ENCODE measurements at places on chromosomes 16 and 17.

DNA sequence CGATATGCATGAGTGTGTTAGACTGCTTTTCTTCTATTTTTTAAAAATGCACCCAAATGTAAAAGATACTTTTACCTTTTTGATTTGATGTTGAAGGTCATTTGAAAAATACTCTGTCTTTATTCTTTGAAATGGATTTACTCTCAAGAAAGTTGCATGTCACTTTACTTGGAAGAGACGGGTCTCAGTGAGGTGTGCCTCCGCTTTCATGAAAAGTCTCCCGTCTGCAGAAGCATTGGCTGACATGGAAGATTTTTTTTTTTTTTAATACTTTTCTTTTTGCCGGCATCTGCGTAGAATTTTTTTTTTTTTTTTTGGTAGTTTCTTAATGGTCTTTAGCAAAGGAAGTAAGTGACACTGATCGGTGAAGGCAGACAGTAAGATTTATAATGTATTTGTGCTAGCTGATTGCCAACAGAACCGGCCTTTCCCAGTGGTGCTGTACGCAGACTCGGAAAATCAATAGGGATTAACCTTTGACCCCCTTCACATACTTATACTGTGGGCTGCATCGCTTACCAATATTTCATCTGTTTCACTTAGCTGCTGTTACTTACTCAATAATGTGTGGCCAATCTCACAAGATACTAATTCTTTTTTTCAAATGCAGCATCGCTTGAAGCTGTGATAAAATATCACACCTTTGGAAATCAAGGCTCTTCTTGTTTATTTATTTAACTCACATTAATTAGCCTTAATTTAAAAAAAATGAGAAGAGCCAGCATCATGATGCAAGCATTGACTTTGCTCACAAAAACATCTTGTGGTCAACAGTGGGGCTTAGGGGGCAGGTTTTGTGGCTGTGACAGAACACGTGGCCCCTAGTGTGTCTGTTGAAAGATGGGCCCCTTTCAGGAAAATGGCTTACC lies 383.9 kb downstream of the WWOX start:
- no peak for DNase-seq

DNA sequence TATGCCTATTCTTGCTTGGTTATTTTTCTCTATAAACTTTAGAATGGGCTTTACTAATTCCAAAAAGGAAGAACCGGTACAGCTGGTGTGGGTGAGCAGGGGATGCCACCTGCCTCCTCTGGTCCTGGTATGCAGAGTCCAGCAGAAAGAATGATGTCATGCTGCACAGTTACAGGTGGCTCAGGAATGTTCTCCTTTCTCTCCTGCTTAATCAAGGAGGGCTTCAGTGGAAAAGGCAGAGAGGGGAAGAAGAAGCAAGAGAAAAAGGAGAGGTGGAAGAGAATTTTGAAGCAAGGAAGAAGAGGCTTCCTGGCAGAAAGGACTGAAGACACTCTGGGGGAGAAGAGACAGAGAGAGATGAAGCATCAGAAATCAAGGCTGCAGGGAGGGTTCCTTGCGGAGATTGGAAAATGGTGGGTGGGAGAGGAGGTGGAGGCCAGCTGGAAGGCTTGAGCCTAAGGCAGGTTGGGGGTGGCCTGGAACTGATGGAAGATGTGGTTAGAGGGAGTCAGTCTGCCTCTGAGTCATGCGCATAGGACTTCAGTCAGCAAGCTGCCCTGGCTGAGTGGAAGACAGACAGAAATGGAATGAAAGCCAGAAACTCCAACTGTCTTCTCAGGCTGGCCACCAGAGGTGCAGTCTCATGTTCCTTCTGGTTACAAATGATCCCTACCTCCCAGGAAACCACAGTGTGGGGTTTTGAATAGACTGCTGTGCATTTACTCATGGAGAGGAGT lies 64.6 kb upstream of the CRHR1 start:
- no peak for DNase-seq

- DNase-seq = no peak
Measured at GRCh38 chr16:88487920-88488851, 35.1 kb downstream of the ZFPM1 start.

DNA sequence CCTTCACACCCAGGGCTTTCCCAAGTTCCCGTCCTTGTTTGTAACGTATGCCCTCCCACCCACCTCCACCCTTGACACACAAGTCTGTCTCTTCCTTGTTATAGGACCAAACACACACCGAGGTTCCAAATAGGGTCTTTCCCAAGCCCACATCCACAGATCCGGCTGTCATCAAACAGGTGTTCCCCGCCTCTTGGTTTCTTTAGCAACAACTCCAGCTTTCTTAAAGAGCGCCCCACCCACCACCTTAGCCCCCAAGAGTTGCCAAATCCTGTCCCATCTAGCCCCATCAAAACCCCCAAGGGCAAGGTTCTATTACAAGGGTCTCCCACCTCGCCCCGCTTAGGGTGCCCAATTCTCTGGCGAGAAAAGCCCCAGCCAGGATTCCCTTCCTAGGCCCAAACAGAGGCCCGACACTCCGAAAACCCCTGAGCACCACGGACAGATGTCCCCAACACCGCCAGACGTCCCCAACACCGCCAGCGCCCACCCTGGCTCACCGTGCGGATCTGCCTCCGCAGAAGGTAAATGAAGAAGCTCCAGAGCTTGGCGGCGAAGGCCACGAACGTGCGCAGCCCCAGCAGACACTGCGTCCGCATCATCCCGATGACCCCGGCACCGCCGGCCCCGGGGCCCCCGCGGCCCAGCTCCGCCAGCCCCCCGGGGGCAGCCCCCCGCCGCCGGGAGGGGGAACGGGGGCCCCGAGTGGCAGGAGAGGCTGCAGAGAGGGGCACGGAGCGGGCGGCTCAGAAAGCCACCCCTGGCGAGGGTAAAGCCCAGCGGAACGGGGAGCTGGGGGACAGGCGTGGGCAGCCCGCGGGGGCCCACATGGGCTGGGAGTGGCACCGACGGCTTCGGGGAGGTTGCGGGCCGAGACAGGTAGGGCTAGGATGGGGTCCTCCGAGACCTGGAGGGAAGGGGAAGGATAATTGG lies 573 bp downstream of the CTDNEP1 start:
- DNase-seq = no peak

- DNase-seq = no peak
Measured at GRCh38 chr16:31507617-31507928, 618 bp downstream of the RUSF1 start.

DNA sequence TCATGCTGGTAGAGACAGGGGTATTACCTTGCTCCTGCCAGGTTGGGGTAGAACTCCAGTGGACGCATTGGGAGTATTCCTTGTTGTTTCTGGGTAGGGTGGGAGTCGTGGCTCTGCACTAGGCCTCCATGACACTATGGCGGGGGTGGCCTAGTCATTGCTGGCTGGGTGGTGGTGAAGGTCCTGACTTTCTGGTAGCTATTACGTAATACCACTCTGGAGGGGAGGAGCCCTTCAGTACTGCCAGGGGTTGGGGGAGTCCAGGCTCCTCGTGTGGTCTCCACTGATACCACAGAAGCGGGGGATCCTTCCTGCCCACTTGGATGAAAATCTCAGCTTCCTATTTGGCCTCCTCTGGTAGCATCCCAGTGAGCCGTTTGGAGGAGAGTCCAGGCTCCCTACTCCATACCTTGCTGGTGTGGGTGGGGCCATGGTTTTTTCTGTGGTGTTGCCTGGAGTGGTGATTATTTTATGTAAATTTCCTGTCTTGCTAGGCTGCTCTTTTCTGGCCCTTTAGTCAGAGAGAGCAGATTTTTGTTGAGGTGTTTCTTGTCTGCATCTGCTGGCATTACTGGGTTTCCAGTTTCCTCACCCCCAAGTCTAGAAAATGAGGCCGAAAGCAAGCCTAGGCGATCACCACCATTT lies 65.8 kb upstream of the GNG13 start:
- DNase-seq = no peak

GRCh38 chr16:20411055-20411454 lies 1.7 kb downstream of the ACSM5 start:
- no peak for DNase-seq

DNA sequence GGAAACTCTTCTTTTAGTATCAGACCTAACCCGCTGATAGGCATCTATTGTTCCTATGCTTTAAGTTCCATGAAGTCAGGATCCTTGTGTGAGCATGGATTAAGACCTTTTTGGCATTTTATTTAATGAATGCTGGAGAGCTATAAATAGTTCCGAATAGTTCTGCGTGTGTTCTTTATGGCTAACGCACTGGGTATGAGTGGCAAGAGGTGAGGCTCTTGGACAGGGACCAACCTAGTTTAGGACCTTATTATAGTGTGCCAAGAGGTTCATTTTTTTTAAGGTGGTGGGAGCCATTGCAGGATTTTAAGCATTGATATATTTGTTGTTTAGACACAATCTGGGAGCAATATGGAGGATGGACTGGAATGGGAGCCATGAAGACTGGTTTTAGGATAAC lies 71.8 kb downstream of the KPNA2 start:
- no peak for DNase-seq

- no peak for DNase-seq
Measured at GRCh38 chr16:50739031-50739430, 2.9 kb upstream of the CYLD start.

DNA sequence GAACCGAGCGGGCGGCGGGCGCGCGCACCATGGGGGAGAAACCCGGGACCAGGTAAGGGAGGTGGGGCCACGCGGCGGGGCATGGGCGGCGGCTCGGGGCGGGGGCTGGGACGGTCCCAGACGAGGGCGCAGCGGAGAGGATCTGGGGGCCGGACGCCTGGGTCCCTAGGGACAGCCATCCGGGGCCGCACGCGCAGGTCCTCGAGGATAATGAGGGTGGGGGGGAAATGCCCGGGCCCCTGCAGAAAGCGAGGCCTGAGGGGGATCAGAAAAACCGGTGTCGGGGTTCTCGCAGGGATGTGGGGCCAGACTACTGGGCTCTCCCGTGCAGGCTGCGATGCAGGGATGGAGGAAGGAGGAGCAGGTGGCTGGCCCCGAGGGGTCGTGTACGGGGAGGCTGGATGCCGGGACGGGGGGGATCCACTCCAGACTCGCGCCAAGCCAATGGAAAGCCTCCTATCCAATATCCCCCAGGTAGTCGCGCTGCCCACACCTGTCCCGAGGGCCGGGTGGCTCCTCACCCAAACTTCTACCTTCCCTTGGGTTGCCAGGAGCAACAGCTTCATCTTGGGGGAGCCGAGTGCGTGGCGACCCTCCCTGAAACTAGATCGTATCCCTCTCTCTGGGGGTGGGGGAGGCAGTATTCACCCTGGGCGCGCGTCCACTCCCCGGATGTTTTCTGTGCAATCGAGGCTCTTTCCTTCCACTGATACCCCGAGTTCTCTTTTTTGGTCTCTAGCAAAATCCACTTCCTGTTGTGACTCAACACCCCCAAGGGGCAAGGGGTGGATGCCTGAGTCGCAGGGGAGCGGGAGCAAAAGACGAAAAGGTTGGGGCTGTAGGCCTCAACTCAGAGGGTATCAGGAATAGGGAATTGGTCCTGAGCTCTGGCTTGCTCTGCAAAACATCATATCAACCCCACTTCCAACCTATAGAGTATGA lies 532 bp downstream of the ARRB2 start:
- no peak for DNase-seq

GRCh38 chr17:77695386-77695785 lies 263.1 kb upstream of the TNRC6C start:
- no peak for DNase-seq

DNA sequence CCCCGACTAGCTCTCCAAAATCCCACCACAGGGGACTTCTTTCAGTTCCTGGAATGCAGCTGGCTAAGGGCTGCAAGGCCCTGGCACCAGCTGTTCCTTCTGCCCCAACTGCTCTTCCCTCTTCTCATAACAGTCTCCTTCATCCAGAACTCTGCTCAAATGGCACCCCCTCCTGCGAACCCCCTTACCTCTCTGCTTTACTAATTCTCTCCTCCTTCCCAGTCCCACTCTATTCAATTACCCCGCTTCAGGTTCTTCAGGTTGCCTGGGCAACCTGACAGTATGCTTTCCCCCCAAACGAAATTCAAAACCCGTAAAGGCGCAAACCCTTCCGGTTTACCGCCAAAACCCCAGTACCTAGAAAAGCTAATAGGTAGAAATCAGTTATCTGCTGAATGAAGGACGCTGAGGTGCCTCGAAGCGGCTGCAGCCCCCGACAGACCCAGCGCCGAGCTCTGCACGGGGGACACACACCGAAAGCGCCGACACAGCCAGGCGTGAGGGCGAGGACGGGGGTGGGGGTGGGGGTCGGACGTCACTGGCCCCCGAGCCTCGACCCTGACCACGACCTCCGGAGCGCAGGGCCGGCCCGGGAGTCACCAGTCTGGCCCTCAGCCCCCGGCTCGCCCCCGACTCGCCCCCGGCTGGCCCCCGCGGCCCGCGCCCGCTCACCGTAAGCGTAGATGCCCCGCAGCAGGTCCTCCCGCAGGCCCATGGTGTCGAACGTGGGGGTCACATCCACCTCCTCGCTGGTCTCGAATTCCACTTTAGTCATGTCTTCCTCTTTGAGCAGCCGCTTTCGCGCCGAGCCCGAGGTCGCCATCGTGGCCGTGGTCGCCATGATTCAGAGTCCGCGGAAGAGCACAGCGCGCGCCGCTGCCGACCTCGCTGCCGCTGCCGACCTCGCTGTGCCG lies 550 bp downstream of the EIF4A3 start:
- DNase-seq = no peak

DNA sequence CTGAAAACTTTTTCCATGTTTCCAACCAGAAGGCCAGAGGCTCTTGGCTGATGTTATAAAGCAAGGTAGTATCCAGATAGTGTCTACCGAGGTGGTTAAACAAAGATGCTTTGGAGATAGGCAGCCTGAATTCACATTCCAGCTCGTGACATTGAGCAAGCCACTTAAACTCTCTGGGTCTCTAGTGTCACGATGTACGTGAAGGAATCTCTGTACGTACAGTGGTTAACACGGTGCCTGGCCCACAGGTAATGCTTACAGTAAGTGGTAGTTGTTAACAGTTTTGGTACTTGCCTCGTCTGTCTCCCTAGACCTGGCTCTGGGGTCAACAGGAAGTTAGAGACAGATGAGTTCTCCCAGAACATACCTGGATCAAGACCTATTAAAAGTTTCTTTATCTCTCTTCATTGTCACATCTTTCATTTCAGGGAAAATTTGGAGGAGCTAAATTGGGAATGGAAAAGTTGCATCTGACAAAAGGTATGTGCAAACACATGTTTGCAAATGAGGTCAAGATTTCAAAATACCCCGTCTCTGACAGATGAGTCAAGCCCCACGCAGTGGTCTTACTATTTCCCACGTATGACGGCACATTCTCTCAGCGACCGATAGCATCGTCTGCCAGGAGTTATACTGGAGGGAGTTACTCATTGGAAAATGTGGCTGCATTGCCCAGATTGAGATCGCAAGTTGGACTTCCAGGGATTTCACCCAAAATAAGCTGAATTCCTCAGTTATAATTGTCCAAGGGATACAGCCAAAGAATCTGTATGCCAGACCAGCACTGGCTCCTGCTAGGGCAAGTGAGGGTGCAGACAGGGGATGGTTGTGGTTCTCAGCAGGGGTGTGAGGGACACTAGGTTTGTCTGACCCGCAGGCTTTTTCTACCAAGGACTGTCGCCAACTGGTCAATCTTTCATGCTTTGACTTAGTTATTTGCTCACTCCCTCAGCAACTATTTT lies 18.9 kb upstream of the MYH10 start:
- no peak for DNase-seq

GRCh38 chr16:3780570-3780969 lies 63.2 kb upstream of the TRAP1 start:
- DNase-seq = no peak
